ENCODE measurements at places on chromosomes 16 and 17.
A peak's percentile ranks its signal among the peaks of the same experiment; 100 is the strongest.

DNA sequence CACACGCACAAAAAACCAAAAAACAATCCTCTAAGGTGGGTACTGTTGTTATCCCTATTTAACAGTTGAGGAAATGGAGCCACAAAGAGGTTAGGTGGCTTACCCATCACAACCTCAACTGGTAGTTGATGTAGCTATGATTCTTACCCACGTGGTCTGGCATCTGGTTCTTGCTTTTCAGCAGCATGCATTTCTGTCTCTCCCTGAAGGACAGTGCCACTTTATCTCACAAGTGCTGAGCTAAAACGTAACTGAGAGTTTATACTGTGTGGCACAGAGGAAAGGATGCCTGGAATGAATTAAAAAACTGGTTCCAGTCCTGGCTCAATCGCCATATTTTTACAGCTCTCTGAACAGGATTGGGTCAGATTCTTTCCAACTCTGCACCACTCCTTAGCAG is 1.9 kb upstream of the CORO6 start:
- H3K4me3 ChIP-seq: no peak overlapping the region
- peaks cover 3% of the 10 kb centered on the region for H3K27me3 ChIP-seq
- H3K4me1 ChIP-seq: peaks cover 2% of the 10 kb centered on the region
- no peak overlapping the region for H3K27ac ChIP-seq
- DNase-seq: no peak

DNA sequence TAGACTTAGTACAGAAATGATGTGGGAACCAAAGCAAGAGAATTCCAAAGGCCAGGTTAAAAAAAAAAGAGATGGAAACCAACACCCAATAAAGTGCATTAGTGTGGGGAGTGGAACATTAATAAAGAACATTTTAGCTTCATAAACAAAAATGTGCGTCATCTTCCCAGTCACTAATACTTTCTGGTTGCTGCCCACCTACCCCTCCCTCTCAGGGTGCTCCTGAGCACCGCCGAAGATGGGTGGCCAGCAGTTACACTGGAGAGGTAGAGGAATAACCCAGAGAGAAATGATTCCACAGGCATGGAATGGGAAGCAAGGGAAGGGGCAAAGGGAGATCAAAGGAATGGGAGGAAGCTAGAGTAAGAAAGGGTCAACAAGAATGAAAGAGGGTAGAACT is 6.0 kb upstream of the CHD3 start:
- H3K4me1 ChIP-seq: 0 out of 2 replicates have a peak, but pooled peaks cover 2% of the 10 kb centered on the region
- no peak overlapping the region for H3K27ac ChIP-seq
- H3K27me3 ChIP-seq: no peaks in the 10 kb centered on the region
- DNase-seq: no peak

- no peaks in the 10 kb centered on the region for H3K4me1 ChIP-seq
- H3K4me3 ChIP-seq: no peak overlapping the region
- no peaks in the 10 kb centered on the region for H3K36me3 ChIP-seq
- DNase-seq: no peak
Measured at GRCh38 chr16:21268236-21268635, 9.9 kb downstream of the CRYM start.

- no peak overlapping the region for H3K27ac ChIP-seq
- peak overlapping the region; percentile 89 for H3K4me3 ChIP-seq
- H3K27me3 ChIP-seq: no peaks in the 10 kb centered on the region
- no peak for DNase-seq
- peaks cover 13% of the 10 kb centered on the region for H3K36me3 ChIP-seq
- no peaks in the 10 kb centered on the region for H3K4me1 ChIP-seq
Measured at GRCh38 chr16:23679274-23679985, 741 bp downstream of the PLK1 start.

DNA sequence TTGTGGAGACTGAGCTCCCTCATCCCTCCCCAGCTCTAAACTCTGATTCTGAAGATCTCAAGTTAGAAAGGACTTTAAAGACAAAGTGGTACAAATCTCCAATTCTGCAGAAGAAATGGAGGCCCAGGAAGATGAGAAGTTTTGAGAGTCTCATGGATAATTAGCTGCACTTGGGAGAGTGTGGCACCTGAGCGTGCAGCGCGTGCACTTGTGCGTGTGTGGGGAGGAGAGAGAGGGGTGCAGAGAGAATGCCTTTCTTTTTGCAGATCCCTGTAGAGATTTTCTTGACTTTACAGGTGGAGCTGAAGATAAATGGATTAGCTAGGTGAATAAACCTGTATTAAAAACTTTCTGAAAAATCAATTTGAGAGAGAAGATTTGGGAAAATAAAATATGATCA is 14.8 kb upstream of the AKTIP start:
- H3K27me3 ChIP-seq: no peaks in the 10 kb centered on the region
- H3K36me3 ChIP-seq: no peaks in the 10 kb centered on the region
- no peak overlapping the region for H3K27ac ChIP-seq
- no peaks in the 10 kb centered on the region for H3K4me1 ChIP-seq
- no peak overlapping the region for H3K4me3 ChIP-seq

DNA sequence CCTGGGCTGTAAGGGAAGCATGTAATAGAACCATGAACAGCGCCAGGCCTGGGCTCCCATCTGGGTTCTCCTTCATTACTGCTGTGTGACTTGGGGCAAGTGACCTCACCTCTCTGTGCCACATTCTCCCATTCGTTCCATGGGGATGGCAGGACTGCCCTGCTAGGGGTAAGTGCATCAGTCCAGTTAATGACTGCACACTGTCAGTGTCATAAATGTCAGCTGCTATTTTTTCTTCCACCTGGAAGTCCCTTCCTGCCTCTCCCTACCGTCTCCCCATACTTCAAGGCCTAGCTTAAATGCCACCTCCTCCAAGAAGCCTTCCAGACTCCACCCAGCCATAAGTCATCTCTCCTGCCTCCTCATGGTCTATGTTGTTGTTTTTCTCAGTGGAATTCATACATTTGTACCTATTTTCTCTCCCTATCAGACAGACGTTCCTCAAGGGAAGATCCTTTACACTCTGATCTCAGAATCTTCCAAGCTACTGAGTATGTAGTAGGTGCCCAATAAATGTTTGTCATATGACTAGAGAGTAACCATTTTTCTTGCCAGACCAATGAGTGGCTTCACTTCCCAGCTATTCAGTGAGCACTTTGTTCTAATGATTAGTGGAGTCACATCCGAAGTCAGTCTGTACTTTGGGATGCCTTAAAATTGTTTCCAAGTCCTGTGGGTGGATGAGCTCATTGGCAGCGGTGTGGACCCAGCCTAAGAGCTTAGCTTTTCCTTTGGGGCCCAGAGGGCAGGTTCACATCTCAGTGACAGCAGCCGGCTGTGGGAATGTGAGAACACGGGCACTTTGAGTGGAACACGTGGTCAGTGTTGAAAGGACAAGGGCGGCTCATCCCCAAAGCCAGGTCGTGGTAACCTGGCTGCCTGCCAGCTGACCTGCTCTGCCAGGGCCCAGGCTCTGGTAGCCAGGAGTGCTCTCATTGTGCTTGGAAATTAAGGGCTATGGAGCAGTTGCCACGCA is 147.5 kb upstream of the GSE1 start:
- peaks cover 8% of the 10 kb centered on the region for H3K27me3 ChIP-seq
- DNase-seq: no peak
- peaks cover 8% of the 10 kb centered on the region for H3K4me1 ChIP-seq
- no peak overlapping the region for H3K27ac ChIP-seq
- H3K36me3 ChIP-seq: no peaks in the 10 kb centered on the region

DNA sequence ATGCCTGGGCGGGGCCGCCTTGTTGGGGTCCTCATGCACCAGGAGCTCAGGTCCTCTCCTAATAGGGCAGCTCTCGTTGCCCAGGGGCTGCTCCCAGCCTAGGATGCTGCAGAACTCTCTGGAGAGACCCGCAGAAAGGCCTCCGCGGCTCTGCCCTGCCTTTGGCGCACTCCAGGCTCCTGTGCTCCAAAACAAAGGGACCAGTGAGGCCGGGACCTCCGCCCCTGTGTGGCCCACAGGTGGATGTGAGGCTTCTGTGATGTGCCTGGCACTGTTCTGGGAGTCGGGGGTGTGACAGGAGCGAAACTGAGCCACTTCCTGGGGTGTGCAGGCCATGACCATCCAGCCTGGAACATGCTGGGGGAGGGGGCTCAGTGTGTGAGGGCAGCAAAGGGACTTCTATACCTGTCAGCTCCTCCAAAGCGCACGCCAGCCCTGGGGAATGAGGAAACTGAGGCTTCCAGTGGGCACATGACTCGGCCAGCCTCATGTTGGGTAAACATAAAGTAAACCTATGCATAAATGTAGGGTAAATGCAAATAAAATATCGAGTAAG is 153.2 kb downstream of the IRF8 start:
- H3K27me3 ChIP-seq: no peaks in the 10 kb centered on the region
- H3K4me1 ChIP-seq: 0 out of 2 replicates have a peak, but pooled peaks cover 2% of the 10 kb centered on the region
- H3K27ac ChIP-seq: no peak overlapping the region
- DNase-seq: no peak

GRCh38 chr17:4666296-4666695 is 24.8 kb upstream of the ALOX15 start:
- no peak for DNase-seq
- no peak overlapping the region for H3K4me3 ChIP-seq
- H3K4me1 ChIP-seq: no peaks in the 10 kb centered on the region
- no peak overlapping the region for H3K27ac ChIP-seq
